ENCODE measurements at places on chromosomes 2 and 18. TPM values are rescaled to one million over a fixed set of nuclear protein-coding genes. Genes with fewer than 3 reads are reported as not detected.

The AQP12B gene
- not detected for total RNA-seq

- no peak for DNase-seq
Observed at GRCh38 chr2:215697003-215697402, 261.1 kb upstream of the FN1 start.

The MARCO gene
- total RNA-seq, result not detected

GRCh38 chr2:223251656-223252229 lies 199.8 kb downstream of the KCNE4 start:
- DNase-seq, result no peak

- DNase-seq, result no peak
Observed at GRCh38 chr2:182043861-182044260, 58.2 kb downstream of the PPP1R1C start.

DNA sequence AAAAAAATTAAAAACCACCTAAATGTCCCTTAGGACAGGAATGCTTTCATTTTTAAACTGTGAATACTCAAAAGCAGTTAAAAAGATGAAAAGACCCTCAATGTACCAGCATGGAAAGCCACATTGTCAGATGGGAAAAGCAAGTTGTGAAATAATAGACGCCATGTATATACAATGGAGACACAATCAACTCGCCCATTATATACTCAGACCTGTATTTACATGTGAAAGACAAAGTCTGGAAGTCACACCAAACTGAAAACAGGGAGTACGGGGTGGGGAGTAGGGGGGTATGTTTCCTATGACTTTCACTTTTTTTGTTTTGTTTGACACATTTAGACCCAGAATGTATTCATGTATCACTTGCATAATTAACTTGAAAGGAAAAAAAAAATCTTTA lies 75.6 kb downstream of the CELF4 start:
- no peak for DNase-seq

DNA sequence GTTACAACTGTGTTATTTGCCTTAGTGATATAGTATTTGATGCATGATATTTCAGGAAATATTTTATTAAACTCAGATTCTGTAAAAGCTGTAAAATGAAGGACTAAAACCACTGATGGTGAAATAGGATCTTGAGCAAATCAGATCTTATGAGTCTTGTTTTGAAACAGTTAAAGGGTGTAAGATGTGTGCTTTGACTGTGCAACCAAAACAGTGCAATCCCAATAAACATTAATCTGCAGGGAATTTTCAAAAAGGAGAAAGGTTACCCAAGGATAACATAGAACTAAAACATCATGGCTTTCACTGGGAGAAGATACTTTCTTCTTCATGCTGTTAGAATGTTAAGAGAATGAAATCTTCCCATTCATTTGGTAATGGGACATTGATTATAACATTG lies 378.7 kb downstream of the PARD3B start:
- DNase-seq, result peak; percentile 9

DNA sequence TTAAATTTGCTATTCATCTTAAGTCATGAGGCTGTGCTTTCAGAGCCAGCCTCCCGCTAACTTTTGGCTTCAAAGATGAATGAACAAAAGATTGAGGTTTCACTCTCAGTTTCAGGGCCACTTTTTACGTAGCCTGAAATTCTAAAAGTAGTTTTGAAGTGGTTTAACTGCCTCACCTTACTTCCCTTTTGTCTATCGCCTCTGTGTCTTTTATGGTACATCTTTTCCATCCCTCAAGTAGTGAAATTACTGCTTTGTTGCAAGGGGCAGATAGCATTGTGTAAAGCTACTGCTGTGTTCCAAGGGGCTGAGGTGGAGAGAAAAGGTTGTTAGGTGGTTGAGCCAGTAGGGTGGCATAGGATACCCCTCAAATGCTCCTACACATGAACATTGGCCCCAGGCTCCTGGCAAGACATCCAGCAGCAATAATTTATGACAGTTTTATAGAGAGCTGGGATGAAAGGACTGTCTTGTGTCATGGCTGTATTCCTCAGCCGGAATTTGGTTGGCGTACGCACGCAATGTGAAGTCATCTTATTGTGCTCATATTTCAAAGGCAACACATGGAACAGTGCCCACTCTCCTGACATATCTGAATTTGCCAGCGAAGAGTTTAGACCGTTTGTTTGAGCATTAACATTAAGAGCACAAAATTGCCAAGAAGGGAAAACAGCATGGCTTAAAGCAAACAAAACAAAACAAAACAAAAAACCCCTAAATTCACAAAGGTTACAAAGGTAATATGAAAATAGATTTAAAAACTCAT lies 32.2 kb downstream of the QPCT start:
- DNase-seq, result no peak

The NDUFS1 gene
- total RNA-seq, result 133 TPM

The NFATC1 gene
- 2.1 TPM for total RNA-seq

GRCh38 chr2:26421961-26422360 lies 20.2 kb downstream of the DRC1 start:
- DNase-seq, result no peak

The RNF152 gene
- 0.58 TPM for total RNA-seq

DNA sequence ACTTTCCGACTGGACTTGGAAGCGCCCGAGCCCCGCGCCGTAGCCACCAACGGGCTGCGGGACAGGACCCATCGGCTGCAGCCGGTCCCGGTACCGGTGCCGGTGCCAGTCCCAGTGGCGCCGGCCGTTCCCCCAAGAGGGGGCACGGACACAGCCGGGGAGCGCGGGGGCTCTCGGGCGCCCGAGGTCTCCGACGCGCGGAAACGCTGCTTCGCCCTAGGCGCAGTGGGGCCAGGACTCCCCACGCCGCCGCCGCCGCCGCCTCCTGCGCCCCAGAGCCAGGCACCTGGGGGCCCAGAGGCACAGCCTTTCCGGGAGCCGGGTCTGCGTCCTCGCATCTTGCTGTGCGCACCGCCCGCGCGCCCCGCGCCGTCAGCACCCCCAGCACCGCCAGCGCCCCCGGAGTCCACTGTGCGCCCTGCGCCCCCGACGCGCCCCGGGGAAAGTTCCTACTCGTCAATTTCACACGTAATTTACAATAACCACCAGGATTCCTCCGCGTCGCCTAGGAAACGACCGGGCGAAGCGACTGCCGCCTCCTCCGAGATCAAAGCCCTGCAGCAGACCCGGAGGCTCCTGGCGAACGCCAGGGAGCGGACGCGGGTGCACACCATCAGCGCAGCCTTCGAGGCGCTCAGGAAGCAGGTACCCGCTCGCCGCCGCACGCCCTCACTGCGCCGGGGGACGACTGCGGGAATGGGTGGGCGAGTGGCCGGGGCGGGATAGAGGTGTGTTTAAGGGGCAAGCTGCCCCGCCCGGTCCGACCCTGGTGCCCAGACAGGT lies 713 bp downstream of the ATOH8 start:
- no peak for DNase-seq

DNA sequence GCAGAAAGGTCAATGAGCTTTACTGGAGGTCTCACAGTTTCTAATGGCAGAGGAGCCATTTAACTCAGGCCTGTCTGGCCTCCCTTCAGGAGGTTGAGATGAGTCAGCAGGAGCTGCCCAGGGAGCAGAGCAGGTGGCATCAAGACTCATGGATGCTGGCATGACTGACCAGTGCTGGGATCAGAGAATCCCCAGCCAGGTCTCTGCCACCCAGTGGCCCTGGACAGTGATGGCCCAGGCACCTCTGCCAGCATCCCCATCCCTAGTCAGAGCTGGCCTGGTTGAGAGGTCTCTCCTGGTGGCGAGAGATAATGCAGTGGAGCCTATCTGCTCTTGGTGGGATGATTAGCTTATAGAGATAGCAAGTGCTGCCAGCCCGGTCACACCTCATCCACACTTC lies 43.1 kb downstream of the GYPC start:
- no peak for DNase-seq

GRCh38 chr2:57890464-57890863 lies 156.1 kb upstream of the VRK2 start:
- DNase-seq, result peak; percentile 51

The MTCL1 gene
- total RNA-seq, result 60.1 TPM

DNA sequence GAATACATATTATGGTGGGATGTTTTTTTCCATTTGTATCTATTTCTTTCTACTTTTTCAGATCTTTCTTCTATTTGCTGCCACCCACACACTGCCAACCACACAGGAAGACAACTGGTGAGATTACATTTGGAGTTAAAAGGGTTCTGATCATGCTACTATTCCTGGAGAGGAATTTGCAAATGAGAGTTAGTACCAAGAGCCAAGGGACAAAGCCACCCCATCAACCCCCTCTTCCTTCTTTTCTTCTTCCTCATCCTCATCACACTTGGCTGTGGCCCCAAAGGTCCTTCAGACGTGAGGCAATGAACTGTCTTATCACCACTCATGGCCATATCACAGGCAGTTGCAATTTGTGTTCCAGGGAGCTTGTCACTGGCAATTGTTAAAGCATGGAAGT lies 215.6 kb upstream of the SLC14A2 start:
- no peak for DNase-seq

- DNase-seq, result no peak
Observed at GRCh38 chr2:241569831-241570281, 11.3 kb downstream of the BOK start.

DNA sequence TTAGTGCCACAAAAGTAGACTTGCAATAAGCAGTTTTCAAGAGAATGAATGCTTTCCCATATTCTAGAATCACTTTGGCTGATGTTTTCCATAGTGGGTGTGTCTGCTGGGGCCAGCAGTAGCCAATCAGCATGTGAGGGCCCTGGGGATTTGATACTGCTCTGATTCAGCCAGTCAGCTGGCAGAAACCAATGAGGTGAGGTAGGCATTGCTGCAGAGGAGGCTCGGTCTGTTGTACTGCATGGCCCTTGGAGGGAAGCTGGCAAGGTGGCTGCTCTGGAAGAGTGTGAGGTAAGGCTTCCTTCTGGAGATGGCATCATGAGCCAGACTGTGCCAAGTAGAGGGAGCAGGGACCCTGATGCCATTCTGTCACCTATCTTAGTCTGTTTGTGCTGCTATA lies 22.7 kb downstream of the TMEM87B start:
- DNase-seq, result no peak

- DNase-seq, result no peak
Observed at GRCh38 chr2:86072271-86072858, 33.3 kb downstream of the POLR1A start.

The CYB5A gene
- 140 TPM for total RNA-seq

GRCh38 chr2:56314371-56314770 lies 130.6 kb downstream of the CCDC85A start:
- DNase-seq, result no peak

The TRAPPC8 gene
- total RNA-seq, result 23.1 TPM

- no peak for DNase-seq
Observed at GRCh38 chr2:197931661-197932312, 127.4 kb downstream of the PLCL1 start.

GRCh38 chr2:238260883-238261282 lies 21.0 kb upstream of the HES6 start:
- DNase-seq, result no peak

The NGEF gene
- total RNA-seq, result 4.2 TPM

- no peak for DNase-seq
Observed at GRCh38 chr2:239196474-239197021, 204.3 kb downstream of the HDAC4 start.

GRCh38 chr2:20526160-20526559 lies 79.3 kb downstream of the RHOB start:
- DNase-seq, result no peak

Data from epithelial cell of proximal tubule (primary cell).